ENCODE measurements at places on chromosomes 2 and 18.

GRCh38 chr2:234271338-234271737 is 220.8 kb downstream of the SPP2 start:
- no peak for DNase-seq

GRCh38 chr2:47501374-47502200 is 98.6 kb downstream of the MSH2 start:
- no peak for DNase-seq

- DNase-seq = no peak
These were observed 49.7 kb downstream of the RDH14 start for GRCh38 chr2:18510775-18511174.

GRCh38 chr2:119491776-119492525 is 32.3 kb downstream of the SCTR start:
- no peak for DNase-seq

DNA sequence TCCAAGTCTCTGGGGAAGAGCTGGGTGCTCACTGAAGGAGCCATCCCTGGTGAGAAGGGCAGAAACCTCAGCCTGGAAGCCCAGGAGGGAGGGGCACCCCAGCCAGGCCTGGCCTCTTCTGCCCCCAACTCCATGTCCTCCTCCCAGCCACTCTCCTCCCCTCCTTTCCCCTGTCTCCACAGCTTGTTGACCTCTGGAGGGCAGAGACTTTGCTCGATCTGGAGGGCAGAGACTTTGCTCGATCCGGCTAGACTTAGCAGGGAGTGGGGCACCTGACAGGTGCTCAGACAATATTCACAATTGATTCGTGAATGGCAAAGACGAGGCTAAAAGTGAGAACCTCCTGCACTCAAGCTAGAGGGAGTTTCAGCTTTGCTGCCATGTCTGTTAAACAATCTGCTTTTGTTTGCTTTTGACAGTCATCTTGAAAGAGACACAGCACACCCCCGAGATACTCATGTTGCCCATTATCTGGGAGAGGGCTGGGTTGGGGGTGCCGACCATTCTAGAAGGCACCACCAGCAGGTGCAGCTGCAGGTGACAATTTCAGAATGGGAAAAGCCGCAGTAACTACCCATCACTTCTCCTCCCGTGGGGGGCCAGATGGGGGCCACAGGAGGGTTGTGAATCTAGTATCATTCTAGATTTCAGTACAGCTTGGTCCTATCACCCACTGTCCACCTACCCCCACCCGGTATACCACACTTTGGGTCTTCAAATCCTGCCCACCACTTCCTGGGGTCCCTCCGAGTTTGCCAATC is 54.8 kb downstream of the DNMT3A start:
- DNase-seq = no peak

DNA sequence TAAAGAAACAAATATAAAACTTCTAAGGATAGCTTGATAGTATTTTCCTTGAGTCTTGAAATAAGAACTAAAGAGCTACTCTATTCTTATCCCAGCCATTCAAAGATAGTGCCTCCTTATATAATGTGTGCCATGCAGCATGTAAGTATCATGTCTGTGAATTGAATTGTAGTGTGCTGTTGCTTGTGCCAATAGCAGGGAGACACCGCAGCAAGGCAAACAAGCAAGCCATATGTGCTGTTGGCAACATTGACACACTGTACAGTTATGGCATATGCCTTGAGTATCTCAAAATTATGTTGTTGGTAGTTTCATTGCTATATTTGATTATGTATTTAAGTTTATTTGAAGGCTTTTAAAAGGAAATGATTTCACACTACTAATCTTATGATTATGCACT is 58.2 kb downstream of the ERBB4 start:
- DNase-seq = no peak

DNA sequence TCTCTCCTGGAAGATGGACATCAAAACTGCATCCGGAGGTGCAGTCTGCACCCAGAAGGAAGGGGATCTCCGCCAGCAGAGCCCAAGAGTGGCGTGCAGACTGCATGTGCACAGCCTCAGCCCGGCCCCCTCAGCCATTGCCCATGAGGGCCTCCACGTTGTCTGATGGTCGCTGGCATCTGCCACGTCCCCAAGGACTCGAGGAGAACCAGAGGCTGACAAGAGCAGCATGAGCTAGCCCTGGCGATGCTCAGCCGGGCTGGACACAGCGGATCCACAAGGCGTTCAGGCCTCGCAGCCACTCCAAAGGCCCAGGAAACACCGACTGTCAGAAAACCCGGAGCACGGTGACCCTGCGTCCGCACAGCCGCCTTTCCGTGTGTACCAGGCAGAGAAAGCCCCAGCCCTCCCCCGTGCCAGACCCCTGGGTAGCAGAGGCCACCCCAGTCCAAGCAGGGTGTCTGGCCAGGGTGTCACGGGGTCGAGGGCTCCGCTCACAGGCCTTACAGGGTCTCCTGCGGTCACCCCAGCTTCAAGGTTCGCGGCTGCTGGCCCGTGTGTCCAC is 48.3 kb downstream of the SLC66A2 start:
- no peak for DNase-seq

DNA sequence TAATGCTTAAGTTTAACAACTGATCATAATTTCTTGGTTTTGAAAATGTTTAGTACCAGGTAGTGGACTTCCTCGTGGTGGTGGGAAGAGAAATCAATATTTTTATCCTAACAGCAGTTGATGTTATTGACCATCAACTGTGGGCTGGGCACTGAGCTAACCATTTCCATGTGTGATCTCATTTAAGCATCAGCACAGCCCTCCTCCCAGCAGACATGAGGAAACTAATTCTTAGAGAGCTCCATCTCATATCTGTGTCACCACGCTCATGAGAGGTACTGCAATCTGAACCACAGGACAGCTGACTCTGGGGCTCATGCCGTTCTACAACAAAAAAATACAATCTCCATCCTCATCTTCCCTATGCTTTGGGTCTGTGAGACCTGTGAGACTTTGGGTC is 332.8 kb upstream of the RAB12 start:
- no peak for DNase-seq

DNA sequence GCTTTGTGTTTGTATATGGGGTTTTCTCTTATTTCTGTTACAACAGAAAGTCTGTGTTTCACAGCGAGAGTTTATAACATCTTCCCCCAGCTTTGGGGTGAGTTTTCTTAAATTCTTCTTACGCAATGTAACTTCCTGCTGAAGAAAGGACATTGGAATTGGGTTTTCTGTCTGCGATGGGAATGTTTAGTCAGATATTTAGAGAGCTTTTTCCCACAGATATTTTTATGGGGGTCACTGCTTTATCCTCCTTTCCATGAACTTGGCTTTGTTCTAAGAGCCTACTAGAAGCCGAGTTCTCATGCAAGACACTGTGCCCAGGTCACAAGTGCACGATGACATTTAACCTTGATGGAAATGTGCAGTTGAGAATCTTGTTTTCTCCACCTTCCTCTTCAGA is 22.1 kb downstream of the B3GNT2 start:
- no peak for DNase-seq

- peak; percentile 48 for DNase-seq
These were observed 366.9 kb upstream of the ZEB2 start for GRCh38 chr2:144886862-144887261.

GRCh38 chr2:17245906-17246305 is 272.3 kb downstream of the RAD51AP2 start:
- no peak for DNase-seq

GRCh38 chr2:225070811-225071210 is 28.5 kb upstream of the DOCK10 start:
- DNase-seq = no peak

GRCh38 chr2:174977364-174977763 is 27.8 kb downstream of the CHN1 start:
- no peak for DNase-seq

DNA sequence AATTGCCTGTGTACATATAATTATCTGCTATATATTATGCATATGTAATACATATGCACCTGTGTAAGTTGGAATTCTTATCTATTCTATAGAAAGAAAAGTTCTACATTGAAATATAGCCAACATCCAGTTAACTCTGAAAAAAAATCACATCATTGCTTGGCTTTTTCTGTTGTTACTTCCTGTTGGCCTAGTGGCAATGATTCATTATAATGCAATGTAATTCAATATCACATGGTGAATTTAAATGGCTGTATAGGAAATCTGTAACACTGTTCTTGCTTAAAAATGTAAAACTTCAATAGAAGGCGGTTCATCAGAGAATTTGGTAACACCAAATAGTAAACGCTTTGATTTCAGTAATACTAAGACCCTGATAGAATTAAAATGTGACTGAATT is 44.5 kb upstream of the MAP4K3 start:
- DNase-seq = no peak

- DNase-seq = no peak
These were observed 60.7 kb upstream of the ARHGAP15 start for GRCh38 chr2:143068509-143068908.

GRCh38 chr2:29114946-29115609 is at the start of gene CLIP4:
Gene CLIP4 (plus strand): TSS chr2:29115415. CDS start chr2:29121389, 5,974 bp downstream.
- peak; percentile 71 for DNase-seq

DNA sequence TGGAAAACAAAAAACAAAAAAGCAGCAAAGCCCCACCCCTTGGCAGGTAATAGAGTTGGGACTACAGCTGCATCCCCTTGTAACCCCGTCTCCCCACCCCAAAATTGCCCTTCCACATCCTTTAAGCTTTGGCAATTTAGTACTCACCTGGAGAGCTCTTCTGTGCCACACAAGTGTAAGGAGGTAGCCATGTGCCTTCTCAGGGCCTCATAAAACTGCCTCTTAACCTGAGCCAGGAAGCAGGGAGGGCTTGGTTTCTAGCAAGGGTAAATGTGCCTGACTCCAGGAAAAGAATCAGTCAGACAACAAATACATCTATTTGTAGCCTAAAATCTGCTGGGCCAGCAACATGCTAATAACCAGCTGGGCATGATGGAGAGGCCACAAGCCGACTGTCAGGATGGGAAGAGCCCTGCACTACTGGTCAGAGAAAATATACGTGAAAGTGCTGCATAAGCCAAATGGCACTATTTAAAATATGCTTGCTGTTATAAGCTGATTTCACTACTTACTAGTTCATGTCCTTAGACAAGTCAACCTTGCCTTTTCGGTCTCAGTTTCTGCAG is 46.3 kb downstream of the NOP58 start:
- no peak for DNase-seq

DNA sequence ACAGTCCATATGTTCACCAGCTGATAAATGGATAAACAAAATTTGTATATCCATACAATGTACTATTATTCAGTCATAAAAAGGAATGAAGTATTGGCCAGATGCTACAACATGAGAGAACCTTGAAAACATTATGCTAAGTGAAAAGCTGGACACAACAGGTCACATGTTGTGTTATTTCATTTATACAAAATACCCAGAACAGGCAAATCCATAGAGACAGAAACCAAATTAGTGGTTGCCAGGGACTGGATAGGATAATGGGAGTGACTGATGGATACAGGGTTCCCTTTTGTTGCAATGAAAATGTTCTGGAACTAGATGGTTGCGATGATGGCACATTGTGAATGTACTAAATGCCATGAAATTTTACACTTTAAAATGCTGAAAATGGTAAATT is 10.2 kb upstream of the PCARE start:
- DNase-seq = no peak

- no peak for DNase-seq
These were observed 54.1 kb upstream of the KLF7 start for GRCh38 chr2:207219676-207220501.

DNA sequence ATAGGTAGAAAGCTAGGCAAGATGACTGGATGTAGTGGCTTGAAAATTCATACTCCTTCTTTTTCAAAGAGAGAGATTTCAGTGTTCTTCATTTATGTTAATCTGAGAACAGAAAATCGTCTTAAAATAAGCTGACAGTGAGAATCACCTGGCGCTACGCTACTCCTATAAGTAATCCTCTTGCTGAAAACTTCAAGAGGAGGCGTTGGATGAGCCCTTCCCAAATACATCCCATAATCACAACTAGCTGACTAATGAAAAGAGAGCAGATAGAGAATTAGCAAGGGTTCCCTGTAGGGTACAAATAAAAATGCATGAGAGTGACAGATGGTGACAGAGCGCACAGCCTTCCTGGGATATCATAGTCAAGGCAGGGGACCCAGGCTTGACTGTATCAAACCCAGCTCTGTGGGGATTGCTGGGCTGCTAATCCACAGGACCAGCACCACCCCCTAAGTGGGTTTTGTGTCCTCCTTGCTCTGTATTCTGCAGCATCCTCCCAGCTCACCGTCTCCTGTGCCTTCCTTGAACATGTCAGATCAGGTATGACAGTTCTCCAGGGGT is 280.2 kb downstream of the SP3 start:
- DNase-seq = no peak

DNA sequence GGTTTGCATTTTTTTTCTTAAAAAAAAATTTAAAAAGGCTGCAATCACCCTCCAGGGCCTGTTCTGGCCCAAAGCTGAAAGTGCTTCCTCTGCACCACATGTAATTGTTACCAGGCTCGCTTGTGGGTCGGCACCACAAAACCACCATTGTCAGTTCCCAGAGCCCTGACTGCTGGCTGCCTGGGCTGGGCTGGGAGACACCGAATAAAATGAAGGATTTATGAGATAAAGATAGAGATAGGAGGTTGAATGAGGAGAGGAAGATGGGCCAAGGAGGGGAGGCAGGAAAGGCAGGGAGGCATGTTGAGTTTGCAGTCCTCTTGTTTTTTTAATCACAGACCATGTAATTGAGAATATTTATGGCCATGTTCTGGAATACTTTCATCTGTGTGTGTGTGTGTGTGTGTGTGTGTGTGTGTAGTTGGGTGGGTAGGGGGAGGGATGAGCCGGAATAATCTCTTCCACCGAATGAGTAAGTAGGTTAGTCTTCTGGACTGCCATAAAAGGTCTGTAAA is 14.7 kb downstream of the NRP2 start:
- no peak for DNase-seq

DNA sequence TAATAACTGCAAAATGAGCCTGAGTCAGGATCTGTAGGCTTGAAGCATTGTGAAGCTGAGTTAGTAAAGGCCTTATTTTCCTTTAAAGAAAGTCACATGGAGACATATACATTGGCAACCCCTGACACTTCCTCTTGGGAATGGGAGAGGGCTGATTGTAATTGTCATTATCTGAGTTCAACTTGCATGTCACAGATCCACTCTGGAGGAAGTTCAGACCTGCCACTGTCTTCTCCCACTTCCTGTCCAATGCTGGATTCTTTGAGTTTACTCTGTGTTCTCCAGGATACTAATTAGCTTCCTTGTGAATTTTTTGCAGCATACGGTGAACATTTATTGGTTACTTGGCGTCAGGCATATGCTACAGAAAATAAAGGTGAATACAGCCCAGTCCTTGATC is 34.1 kb downstream of the SMARCAL1 start:
- DNase-seq = no peak

- DNase-seq = no peak
These were observed 12.9 kb downstream of the FHL2 start for GRCh38 chr2:105385731-105386540.

- no peak for DNase-seq
These were observed 194.1 kb downstream of the KLHL29 start for GRCh38 chr2:23578964-23579671.

- DNase-seq = peak; percentile 87
These were observed 3.5 kb upstream of the CABLES1 start for GRCh38 chr18:23131693-23132319.
